ENCODE measurements at places on chromosomes 4 and X. TPM values are rescaled to one million over a fixed set of nuclear protein-coding genes. Genes with fewer than 3 reads are reported as not detected.

- peak; percentile 90 for DNase-seq
Measured at GRCh38 chr4:40055863-40056715, 561 bp upstream of the N4BP2 start.

DNA sequence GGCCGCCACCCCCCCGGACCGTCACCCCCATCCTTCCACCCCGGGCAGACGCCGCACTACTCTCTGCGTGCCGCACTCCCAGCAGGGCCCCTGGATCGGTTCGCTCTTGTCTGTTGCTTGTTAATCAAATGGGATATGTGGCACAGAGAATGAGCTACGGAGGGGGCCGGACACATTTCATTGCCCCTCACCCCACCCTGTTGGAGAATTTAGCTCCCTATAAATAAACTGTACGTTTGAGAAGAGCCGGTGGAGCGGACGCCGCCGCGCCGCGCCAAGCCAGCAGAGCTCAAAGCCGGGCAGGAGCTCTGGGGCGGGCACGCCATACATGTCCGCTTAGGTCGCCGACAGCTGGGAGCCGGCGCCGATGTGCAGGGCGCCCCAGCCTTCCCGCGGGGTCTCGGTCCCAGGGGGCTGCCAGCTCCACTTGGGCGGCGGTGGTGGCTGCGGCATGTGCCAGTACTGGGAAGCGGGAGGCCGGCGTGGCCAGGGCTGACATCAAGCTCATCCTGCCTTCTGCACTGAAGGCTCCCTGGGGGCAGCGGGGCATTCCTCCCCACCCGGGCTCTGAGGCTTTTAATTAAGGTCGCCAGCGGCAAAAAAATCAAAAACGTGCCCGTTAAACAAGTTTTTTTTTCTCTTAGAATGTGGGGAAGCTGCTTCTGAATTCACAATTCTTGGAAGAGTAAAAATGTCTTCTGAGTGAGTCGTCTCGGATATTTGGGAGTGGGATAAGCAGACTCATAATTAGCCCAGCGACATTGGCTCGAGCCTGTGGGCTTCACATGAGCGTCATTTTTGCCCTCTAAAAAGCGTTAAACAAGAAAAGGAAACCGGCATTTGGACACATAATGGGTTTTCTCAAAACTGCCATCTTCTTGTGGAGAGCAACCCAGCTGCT lies 1.1 kb upstream of the PCDH19 start:
- DNase-seq: peak; percentile 1

GRCh38 chr4:120232050-120232449 lies 165.4 kb upstream of the MAD2L1 start:
- no peak for DNase-seq

- no peak for DNase-seq
Measured at GRCh38 chr4:138766332-138766731, 249.2 kb upstream of the NOCT start.

The MAGEE1 gene
- total RNA-seq: 0.64 TPM
